GOT3 (cell line): ENCODE measurements at places on chromosomes 2 and 18.

- DNase-seq: peak; percentile 12
Measured at GRCh38 chr2:1550658-1551316, 137.5 kb downstream of the TPO start.

DNA sequence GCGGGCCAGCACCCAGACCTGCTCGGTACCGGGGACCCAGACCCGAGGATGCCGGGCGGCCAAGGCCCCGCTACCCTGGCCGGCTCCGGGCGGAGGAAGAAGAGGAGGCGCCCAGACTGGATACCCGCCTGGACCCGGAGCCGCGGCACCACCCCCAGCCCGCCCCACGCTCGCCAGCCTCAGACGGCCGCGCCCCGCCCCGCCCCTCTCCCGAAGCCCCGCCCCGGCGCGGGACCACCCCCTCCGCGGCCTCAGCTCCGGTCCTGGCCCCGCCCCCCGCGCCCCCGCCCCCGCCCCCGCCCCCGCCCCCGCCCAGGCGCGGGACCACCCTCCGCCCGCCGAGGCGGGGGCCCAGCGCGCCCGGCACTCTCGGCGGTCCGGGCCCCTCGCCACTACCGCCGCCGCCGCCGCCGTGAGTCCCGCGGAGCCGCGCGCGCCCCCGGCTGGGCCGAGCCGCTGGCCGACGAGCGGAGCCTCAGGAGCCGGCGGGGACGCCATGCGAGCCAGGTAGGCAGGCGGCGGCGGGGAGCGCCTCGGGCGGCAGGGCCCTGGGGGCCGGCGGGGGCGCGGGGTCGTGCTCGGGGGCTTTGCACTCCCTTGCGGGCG is at the start of gene SH3BP4:
TSS of gene SH3BP4 (plus strand) at position 354 of the 606 bp plus-strand sequence. CDS start 82,986 bp downstream, outside the sequence.
- no peak for DNase-seq

DNA sequence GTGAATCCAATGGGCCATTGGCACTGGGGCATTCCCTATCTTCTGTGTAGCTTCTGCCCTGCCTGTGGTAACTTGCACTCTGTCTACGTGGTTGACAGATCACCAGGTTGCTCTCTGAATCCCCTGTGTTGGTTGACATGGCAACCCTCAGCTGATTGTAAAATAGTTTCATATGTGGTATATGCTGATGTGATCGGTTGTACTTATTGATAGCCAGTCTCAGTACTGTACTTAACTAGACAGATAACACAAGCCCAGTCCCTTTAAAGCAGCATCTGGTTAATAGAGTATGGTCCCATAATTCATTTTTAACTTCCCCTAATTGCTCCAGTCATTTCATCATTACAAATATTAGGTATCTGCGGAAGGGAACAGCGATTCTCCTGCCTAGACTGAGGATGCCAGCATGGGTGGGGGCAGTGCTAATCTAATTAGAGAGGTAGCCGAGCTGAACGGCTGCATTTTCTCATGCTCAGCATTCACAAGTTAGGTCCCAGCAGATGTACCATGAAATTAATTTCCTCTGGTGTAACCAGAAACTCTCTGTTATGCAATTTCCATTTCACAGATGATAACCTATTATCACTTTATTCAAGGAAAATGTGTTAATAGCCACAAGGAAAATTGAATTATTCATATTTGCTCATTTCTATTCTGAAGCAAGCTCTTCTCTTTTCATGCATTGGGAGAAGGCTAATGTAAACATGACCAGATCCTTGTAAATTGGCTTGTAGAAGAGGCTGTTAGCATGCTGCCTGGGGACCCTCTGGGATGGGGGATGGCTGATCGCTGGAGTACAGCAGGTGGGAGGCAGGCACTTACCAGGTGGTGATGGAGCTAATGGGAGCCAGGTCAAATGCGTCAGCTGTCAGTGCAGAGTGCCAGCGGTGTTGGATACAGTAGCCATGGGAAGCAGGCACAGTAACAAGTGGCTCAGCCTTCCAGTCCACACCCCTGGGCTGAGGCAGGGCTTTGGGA is 608.3 kb downstream of the GALR1 start:
- DNase-seq: no peak

DNA sequence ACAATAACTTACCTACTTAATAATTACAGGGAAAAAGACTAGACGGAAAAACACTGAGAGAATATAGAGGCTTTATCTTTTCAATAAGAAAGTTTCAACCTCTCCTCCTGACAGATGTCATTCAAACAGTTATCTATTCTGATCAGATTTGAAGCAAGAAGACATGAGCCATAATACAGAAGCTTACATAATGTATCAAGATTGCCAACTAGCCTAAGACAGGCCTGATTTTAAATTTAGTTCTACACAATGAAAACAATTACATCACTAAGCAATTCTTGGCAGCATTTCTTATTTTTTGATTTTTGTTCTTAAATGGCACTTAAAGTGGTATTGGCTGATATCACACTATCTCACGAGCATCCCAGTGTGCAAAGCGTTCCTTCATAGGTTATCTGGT is 41.6 kb downstream of the GPR155 start:
- DNase-seq: no peak

DNA sequence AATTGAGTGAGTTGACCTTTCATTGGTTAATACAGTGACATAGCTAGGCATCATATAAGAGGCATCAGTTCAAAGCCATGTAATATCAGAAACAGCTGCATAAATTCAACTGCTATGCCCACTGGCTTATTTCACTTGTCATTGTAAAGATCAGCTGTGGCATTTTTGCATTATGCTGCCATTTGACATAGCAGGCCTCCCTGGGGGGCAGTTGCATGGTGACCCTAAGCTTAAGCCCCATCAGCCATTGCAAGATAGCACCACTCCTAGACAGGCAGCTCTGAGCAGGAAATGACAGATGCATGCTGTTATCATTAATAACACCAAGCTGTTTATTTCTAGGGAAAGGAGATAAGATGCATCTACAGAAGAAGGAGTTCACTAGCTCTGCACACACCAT is 233.4 kb upstream of the CNTNAP5 start:
- DNase-seq: no peak

GRCh38 chr2:239466061-239466754 is 65.4 kb upstream of the HDAC4 start:
- no peak for DNase-seq

- DNase-seq: no peak
Measured at GRCh38 chr2:33291278-33292013, 185.0 kb upstream of the RASGRP3 start.

DNA sequence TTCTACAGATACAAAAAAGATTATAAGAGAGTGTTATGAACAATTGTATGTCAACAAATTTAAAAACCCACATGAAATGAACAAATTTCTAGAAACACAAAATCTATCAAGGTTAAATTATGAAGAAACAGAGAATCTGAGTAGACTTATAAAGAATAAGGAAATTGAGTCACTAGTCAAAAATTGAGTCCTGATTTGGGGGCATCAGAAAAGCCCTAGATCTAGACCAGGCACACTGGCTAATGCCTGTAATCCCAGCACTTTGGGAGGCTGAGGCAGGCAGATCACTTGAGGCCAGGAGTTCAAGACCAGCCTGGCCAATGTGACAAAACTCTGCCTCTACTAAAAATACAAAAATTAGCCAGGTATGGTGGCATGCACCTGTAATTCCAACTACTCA is 15.3 kb upstream of the SPR start:
- no peak for DNase-seq

DNA sequence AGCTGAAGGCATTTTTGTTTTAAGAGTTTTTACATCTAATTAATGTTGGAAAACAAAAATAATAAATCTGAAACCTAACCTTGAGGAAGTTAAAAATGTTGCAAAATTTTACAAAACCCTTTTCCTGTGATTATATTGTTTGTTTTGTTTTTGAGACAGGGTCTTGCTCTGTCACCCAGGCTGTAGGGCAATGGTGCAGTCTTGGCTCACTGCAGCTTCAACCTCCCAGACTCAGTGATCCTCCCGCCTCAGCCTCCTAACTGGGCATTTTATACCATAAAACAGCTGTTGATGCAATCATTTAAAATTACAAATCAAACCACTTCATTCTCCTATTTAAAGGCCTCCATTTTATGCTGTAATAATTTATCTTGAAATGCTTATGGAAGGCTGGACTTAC is 1.7 kb upstream of the ZNF24 start:
- DNase-seq: no peak

DNA sequence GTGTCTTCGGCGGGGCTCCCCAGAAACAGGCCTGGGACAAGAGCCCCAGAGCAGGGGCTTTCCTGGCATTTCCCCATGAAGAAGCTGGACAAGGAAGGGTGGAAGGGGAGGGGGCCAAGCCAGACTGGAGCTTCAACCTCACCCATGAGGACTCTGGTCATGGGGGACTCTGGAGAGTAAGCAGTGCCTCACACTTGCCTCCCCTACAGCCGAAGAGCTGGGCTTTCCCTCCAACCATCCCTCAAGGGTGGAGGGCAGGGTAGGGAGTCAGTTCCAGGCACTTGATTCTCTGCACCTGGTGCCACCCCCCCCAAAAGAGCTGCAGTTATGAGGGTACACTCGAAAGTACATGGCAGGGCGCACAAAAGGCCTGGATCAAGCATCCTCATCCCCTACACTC is 246.6 kb downstream of the TFCP2L1 start:
- DNase-seq: no peak

- DNase-seq: no peak
Measured at GRCh38 chr18:21295101-21295500, 53.1 kb downstream of the GREB1L start.

GRCh38 chr18:72667932-72668331 is 123.8 kb upstream of the CBLN2 start:
- no peak for DNase-seq

- no peak for DNase-seq
Measured at GRCh38 chr2:198874472-198874858, 583.3 kb downstream of the SATB2 start.

- DNase-seq: no peak
Measured at GRCh38 chr2:185306119-185306518, 432.5 kb upstream of the FSIP2 start.

DNA sequence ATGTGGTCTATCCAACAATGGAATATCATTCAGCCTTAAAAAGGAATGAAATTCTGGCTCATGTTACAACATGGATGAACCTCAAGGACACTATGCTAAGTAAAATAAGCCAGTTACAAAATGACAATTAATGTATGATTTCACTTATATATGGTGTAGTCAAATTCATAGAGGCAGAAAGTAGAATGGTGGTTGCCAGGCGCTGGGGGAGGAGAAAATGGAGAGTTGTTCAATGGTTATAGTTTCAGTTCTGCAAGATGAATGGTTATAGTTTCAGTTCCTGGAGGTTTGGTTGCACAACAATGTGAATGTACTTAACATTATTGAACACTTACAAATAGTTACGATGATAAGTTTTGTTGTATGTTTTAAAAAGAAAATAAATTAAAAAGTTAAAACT is 79.2 kb upstream of the IL1R2 start:
- no peak for DNase-seq

- DNase-seq: peak; percentile 22
Measured at GRCh38 chr2:84807063-84807485, 73.8 kb downstream of the TRABD2A start.

DNA sequence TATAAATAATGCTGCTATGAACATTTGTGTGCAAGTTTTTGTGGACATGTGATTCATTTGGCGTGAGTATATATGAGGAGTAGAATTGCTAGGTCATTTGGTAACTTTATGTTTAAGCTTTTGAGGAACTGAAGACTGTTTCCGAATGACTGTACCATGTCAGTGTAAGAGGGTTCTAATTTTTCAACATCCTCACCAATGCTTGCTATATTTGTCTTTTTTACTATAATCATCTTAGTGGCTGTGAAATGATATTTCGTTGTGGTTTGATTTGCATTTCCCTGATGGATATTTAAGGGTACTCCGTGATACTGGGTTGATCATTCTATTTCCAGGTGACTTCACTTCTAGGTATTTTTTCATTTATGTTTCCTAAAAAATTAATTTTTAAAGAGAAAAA is 241.1 kb downstream of the BCL2 start:
- DNase-seq: no peak

GRCh38 chr18:50866765-50867164 is 12.2 kb upstream of the ME2 start:
- DNase-seq: no peak

- DNase-seq: no peak
Measured at GRCh38 chr2:54613794-54614257, 109.6 kb upstream of the EML6 start.

- DNase-seq: no peak
Measured at GRCh38 chr2:132404056-132404455, 12.5 kb upstream of the GPR39 start.

GRCh38 chr18:51523671-51524070 is 326.2 kb upstream of the MEX3C start:
- no peak for DNase-seq

- no peak for DNase-seq
Measured at GRCh38 chr2:42523341-42523740, 29.6 kb upstream of the KCNG3 start.

- no peak for DNase-seq
Measured at GRCh38 chr18:500632-501405, at the start of gene COLEC12. TSS of gene COLEC12 (minus strand) at chr18:500701. CDS start at chr18:500514, 187 bp downstream.

DNA sequence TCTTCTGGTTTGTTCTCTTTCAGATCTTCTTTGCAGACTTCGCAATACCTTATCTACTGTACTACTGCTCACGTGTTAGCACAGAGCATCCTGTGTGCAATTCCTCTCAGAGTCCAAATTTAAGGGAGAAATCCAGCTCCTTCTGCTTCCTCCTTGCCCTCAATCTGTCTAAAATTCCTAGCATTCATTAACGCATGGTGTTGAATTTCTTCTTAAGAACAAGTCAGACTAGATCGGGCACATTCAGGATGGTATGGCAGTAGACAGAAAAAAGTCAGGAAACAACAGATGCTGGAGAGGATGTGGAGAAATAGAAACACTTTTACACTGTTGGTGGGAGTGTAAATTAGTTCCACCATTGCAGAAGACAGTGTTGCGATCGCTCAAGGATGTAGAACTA is 206.1 kb upstream of the CDH7 start:
- DNase-seq: no peak

DNA sequence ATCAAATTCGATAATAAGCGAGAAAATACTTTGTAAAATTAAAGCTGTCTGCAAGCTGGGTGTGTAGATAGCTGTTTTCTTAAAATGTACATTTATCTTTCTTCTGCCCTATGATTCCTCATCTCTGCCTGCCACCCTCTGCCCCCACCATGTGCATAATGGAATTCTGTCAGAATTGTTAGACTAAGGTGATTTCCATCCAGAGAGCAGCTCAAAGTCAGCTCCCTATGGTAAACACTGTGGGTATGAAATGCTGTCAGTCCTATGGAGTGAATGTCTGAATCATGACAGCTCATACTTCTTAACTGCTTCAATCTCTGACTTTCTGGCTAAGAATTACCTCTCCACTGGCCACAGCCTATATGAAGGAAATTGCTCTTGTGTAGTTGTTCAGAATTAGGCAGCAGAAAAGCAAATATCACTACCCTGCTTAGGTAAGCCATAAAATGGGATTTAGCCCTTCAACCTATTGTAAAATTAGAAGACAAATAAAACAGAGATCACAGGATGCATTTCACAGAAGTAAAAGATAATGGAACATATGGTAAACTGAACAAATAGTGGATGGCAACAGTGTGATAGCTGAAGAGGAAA is 137.7 kb downstream of the CD8B2 start:
- no peak for DNase-seq

GRCh38 chr18:40878371-40878770 is 1076.7 kb upstream of the PIK3C3 start:
- no peak for DNase-seq

DNA sequence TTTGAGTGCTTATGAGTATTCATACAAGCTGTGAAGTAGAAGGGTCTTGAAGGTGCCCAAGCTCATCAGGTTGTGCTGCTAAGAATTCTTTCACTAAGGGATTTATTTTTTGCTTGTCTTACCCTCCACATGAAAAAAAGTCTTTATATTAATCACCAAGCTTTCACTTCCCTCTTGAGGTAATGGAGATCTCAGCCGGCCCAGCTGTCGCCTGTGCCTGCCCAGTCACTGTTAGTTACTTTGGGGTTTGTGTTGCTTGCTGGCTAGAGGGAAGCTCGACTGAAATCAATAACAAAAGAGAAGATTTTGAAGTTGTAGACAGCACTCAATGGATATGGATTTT is 21.9 kb downstream of the MC2R start:
- DNase-seq: no peak
